GDM1 (cell line): ENCODE measurements at places on chromosomes 5 and 9.

DNA sequence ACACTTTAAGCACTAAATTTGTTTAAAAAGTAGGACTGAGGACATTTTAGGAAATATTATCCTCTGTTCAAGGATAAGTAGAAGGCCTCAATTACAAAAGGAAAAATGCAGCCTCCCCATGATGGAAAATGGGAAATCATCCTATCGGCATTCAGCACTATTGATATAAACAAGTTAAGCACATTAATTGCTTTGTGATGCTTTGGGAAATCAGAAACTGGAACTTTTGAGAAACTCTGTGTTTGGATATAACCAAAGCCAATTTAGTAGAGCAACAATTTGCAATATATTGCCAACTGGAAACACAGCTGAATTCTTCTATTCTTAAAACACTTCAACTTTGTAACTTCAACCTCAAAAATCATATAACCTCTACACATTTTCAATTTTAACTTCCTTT lies 65.2 kb upstream of the PTGER4 start:
- DNase-seq = no peak

DNA sequence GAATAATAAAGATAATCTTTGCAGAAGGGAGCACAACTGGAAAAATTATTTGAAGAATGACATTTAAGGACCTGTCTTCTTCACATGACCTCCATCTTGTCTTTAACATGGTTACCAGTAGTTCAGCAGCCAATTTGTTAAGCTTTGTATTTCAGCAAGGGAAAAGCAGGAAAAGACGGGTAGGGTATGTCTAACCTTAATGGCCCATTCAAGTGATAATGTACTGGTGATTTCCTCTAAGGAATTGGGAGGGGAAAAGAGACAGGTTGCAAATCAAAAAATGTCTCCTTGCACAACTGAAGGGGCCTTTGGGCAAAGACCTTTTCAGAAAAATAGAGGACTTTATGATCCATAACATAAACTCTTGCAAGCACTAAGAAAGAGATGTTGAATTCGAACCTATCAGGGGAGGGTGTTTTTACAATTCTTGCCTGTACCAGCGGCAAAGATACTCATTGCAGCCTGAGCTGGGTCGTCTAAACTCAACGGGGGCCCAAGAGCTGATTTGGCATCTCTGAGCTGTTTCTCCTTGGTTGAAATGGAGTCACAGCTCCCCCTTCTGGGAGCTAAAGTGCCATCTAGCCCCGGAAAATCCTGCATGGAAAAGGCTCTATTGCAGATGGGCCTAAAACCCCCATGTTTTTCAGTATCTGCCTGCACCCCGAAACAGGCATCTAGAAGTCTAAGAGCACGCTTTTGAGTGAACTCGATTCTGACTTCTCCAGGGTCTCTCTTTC lies 3.8 kb downstream of the BRINP1 start:
- no peak for DNase-seq

GRCh38 chr5:149002053-149002452 lies 60.8 kb downstream of the SH3TC2 start:
- DNase-seq = no peak

GRCh38 chr5:57166276-57166675 lies 7.6 kb upstream of the GPBP1 start:
- DNase-seq = no peak

GRCh38 chr9:72984991-72985390 lies 32.1 kb upstream of the ALDH1A1 start:
- no peak for DNase-seq

DNA sequence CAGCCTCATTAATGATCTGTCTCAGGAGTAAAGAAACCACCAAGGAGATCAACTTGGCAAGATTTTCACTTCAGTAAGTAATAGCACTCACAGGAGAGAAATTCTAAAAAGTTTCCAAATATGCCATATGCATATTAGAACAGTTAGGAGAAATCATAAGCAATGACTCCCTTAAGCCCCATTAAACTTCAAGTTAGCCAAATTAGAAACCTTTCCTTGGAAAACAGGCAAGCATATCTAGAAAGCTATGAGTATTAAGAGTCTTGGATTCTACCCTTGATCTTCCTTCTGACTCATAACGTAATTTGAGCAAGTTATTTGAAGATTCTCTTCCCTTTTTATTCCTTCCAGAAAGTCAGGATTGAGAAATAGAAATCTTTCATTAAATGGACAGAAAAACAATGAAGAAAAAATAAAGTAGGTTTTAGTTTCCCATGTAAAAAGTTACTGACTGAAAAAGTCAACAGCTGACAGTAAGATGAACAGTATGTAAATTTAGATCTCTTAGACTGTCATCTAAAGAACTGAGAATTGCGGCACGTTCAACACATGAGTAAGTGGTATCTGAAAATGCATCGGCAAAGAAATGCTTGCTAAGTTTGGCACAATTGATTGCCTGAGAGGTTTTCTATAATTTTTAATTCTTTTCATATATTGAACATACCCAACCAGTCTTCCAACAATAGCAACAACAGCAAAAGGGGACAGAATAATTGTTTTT lies 565.7 kb upstream of the FTMT start:
- no peak for DNase-seq

GRCh38 chr5:18662231-18662630 lies 1028.0 kb downstream of the TAF11L14 start:
- DNase-seq = no peak

- DNase-seq = no peak
Observed at GRCh38 chr5:152218694-152219093, 186.4 kb downstream of the NMUR2 start.

- no peak for DNase-seq
Observed at GRCh38 chr5:97004423-97005060, 68.7 kb downstream of the LNPEP start.

DNA sequence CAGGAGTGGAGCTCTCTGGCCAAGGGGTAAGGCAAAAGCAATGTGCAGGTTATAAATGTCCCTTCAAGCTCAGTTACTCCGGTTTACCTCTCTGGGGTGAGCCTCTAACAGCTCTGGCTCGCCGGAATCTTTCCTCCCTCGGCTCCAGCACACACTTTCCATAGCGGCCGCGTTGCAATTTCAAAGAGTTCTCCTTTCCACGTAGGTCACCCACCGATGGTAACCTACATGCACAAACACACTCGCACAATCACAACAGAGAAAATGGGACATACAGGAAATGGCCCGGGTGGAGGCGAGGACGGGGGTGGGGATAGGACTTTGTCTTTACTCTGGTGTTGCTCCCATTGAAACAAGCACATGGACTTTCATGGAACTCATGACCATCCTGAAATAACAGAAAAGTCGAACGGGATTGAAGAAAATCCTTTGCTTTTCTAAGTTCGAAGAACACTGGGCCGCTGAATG lies 1.2 kb downstream of the LHFPL2 start:
- DNase-seq = no peak

GRCh38 chr5:115324021-115324420 lies 27.6 kb upstream of the CCDC112 start:
- DNase-seq = no peak

DNA sequence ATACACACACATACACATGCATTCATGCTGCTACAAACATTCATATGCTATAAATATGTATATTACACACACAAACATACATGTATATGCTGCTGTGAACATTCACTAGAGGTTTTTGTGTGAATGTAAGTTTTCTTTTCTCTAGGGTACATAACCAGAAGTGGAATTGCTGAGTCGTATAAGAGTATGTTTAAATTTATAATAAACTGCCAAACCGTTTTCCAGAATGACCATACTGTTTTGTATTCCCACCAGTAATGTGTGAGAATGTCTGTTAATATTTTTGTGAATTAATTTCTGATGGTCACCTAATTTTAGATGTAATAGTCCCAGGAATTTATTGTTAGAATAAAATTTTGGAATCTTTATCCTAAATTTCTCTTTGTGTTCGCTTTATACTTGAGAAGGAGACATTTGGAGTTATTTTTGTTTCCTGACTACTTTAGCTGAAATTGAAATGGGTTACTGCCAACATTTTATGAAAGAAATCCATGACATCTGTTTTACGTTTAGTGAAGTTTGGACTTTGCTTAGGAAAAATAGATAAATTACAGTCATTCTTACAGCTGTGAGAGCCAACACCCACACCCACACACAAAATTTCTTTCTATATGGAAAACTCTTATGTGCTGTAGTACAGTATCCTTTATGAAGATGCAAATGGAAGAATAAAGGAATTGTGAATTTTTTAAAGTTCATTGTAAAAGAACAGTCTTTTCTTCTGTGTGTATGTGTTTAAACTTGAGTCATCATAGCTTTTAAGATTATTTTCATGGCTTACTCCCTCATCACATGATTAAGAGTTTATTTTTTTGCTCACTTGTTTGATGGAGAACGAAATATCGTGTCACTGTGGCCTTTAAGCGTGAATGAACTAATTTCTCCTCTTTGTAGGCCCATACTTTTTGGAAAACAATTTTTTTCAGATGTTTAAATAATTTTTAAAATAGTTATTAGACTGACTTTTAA lies 24.3 kb downstream of the CENPP start:
- DNase-seq = no peak

- no peak for DNase-seq
Observed at GRCh38 chr9:136407911-136408310, 2.5 kb downstream of the ENTR1 start.

- no peak for DNase-seq
Observed at GRCh38 chr5:174545926-174546325, 178.5 kb upstream of the MSX2 start.

DNA sequence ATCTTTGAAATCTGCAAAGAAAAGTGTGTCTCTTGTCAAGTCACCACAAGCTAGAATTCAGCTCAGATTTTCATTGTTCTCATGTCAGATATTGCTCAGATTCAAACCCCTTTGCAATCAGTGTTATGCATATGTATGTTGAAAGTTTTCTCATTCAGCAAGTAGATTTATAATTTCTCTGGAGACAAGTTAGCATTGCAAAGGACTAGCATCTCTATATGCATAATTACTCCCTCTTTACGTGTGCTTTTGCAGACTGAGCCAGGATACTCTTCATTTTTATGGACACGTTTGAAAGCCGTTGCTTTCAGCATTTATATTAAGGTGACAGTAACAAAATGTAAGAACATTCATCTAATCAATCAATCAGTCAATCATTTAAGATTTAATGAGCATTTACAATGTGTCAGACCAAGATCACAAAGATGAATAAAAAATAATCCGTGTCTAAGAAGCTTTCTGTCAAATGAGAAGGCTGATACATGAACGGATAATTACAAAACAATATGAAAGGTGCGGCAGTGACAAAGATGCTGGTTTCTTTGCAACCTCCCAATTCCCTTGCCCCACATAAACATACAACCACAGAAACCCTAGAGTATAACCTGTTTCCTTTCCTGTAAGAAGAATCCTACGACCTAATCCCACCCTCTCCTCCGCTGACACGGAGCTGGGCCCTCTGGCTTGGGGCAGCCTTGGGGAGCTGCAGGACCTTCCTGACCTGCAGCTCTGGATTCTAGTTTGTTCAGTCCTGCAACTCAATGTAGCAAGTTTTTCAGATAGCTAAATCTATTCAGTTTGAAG lies 14.9 kb downstream of the CFAP95 start:
- no peak for DNase-seq

DNA sequence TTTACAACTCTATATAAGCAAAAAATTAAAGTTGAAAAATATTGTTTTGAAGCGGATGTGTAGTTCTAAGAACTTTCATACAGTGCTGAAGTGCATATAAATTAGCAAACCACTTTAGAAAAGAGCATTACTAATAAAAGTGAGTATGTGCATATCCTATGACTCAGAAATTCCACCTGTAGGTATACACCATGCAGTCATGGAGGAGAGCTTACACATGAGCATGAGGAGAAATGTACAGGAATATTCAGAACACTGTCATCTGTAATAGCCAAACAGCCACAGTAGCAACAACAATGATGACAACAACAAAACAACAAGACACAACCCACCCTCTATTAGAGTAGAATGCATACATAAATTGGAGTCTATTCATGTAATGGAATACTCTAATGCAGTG lies 138.2 kb upstream of the ARRDC3 start:
- DNase-seq = no peak

- peak; percentile 33 for DNase-seq
Observed at GRCh38 chr9:97615439-97616072, 17.6 kb downstream of the TSTD2 start.

GRCh38 chr9:79201636-79202035 lies 370.1 kb upstream of the TLE4 start:
- DNase-seq = no peak

DNA sequence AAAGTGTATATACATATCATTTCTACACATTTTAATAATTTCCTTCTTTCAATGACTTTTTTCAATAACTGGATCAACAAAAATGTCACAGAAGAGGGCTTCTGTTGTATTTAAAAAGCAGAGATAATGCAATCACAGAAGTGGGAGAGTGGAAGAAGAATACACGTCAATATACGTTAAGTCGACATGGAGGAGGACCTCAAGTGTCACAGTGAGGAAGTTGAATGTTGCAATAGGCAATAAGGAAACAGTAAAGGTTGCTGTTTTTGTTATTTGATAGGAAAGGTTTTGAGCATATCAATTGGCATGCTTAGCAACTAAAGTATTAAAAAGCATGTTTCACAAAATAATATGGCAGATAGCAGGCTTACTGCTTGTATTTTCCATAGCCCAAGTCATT lies 184.0 kb upstream of the NR4A3 start:
- no peak for DNase-seq

- DNase-seq = no peak
Observed at GRCh38 chr5:68522863-68523262, 307.3 kb downstream of the PIK3R1 start.

DNA sequence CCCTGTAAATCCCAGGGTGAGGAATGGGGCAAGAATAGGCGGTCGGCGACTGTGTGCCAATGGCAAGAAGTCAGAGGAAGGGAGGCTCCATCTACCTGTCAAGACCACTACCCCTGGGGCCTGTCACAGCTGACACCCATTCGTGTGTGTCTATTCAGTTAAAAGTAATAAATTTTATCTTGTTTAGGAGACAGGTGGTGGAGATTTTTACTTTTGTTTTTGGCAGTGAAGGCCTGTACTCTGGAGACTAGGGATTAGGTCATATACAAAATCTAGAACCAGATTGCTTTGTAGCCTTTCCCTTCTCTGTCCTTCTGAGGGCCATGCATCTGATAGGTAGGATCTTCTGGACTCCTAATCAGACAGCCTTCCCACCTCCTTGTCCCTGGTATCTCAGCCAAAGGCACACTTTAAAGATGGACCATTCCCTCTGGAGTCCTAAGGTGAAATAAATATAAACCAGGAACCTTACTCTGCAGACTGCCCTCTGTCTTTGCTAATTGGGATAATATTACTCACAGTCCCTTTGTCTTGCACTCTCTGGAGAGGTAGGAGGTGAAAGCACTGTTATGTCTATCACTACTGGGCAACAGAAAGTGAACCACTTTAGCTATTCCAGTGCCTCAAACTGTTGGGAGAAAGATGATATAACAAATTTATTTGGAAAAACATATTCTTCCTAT lies 213.2 kb upstream of the ACTBL2 start:
- DNase-seq = no peak

DNA sequence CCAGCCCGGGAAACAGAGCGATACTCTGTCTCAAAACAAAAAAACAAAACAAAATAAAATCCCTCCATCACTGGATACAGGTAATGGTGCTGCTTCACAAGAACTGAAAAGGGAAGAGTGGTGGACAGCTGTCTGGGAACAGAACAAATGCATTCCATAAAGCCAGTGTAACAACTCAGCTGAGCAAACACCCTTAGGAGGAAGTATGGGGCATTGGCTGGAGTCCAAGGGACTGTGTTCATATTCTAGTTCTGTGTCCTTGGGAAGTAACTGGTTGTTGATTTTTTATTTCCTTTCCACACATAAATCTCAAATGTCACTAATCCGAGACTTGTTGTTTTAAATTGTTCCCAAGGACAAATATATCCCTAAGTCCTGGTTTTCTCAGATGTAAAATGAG lies 38.3 kb downstream of the HTR1A start:
- DNase-seq = no peak
